ENCODE measurements at places on chromosomes 1 and 21.

GRCh38 chr1:247357052-247357780 lies 25.5 kb upstream of the ZNF496 start:
- DNase-seq, result no peak

- DNase-seq, result no peak
These were observed 24.0 kb downstream of the TEX35 start for GRCh38 chr1:178536844-178537371.

DNA sequence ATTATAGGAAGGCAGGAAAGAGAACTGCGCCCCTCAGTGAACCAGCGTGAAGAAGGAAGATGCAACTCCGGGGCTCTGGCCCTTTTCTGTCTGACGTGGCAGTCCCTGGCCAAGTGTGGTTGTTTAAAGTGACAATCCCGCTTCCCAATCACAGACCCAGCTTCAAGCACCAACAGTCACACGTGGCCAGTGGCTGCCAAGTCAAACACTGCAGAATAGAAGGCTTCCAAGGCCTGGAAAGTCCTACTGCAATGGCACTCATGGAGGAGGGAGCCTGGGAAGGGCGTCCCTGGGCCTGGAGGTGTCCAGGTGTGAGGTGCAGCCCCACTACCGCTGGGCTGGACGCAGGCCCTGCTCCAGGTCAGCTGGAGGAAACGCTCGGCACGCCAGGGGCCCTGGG lies 143.8 kb downstream of the CASZ1 start:
- no peak for DNase-seq

- DNase-seq, result no peak
These were observed 39.0 kb upstream of the MYSM1 start for GRCh38 chr1:58738876-58739275.

DNA sequence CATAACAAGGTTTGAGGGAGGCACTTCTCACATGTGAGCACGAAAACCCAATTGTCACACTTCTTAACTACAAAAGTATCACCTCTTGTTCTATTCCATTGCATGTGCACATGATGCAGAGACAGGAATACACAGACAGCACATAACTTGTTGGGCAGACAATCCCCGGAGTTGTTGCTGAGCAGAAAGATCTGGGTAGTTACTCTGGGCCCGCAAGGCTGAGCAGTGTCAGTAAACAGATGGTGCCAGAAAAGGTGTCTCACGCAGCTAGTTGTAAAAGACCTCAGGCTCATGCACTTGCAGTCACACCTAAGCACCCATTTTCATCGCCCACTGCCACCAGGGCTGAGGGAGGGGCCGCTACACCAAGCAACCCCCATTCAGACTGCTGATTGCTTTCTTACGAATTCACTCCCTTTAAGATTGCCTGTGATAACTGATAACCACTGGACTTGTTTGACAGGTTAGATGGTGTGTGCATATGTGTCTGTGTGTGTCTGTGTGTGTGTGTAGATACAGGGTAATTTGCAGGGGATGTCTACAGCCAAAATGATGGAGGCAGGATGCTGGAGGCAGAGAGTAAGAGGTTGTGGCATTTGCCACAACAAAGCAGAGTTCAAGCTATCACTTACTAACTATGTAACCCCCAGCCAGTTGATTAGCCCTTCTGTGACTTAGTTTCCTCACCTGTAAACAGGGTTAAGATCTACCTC lies 4.2 kb downstream of the LGR6 start:
- no peak for DNase-seq

Data from neuronal stem cell (in vitro differentiated cells).